Ascending aorta (tissue), 2 donors: ENCODE measurements at places on chromosomes 3 and 15.

DNA sequence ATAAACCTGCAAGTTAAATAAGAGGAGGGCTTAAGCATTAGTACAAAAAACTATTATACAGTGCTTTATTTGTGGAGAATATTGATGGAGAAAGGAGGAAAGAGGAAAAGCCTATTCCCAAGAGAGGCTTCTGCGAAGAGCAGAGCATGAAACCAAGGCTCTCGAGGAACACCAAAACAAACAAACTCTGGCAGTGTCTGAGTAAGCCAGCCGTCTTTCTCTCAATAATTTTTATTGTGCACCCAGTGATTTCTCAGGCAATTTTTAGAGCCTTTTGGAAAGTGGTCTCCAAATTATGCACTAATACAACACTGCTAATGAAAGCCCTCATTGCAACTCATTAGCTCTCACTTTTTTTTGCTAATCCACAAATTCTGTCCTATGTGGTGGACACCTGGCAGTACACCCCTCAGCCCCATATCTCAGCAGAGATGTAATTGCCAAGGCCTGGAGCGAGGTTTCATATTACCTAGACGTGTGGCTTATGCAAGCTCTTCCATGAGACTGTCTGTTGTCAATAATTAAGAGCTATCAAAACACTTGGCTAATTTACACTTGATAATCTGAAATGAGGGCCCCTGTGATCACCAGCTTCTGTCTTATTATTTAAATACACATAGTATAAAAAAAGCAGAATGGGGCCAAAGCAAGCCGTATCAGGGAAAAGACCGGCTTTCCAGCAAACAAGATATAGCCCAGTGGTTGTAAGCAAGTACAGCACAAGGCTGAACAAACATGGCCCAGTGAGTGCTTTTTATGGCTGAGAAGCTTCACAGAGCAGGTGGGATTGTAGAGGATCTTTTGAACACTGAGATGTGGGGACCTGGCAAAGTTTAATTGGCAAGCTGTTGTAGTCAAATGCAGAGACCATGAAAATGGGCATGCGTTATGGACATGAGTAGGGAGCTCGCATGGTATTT lies 216.9 kb downstream of the ROBO2 start:
- H3K36me3 ChIP-seq: no peaks in the 10 kb centered on the region
- no peak overlapping the region for H3K27ac ChIP-seq
- no peaks in the 10 kb centered on the region for H3K27me3 ChIP-seq
- no peaks in the 10 kb centered on the region for H3K4me1 ChIP-seq
- no peak for DNase-seq

DNA sequence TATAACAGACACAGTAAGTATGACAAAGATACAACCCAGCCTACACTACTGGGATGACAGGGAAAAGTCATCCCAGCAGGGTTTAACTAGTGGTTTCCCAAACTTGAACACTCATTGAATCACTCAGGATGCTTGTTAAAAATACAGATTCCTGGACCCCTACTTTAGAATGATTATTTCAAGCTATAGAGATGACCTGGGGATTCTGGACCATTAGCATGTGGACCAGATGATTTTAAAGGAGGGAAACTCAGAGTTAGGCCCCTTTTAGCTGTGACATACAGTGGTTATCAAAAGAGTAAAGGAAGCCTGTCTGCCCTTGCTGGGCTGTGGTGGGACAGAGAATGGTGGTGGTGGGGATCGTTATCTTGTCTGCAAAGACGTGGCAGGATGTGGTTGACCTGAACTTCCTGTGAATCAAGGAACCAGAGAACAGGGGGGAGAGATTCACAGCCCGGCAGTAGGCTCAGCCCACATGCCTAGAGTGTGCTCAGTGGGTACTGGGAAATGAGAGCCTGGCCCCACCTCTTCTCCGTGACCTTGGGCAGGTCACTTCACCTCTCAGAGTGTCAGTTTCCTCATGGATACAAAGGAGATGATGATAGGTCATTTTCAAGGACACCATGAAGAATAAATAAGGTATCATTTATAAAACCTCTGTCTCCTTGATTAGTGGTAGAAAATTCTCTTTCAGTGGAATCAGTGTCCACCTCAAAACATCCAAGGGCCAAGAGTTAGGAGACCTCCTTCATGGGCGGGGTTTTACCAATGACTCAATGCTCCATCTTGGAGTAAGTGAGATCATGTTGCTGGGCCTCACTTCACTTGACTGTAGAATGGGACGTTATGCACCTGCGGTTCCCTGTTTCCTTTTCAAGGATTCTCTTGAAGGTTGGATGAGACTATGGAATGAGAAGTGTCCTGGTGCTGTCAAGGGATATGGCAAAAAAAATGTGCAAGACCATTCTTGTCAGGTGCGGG lies 306.5 kb downstream of the RPLP1 start:
- H3K27ac ChIP-seq: no peak overlapping the region
- peak; percentile 47 for DNase-seq

DNA sequence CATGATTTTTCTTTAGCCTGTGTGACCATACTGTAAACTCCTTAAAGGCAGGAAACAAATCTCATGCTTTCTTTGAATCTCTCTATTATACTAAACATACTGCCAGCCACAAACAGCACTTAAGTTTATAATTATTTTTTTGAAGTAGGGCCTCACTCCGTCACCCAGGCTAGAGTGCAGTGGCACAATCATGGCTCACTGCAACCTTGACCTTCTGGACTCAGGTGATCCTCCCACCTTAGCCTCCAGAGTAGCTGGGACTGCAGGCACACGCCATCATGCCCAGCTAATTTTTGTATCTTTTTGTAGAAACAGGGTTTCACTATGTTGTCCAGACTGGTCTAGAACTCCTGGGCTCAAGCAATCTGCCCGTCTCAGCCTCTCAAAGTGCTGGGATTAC lies 14.5 kb upstream of the SLITRK3 start:
- no peaks in the 10 kb centered on the region for H3K4me1 ChIP-seq
- no peak for DNase-seq
- no peaks in the 10 kb centered on the region for H3K36me3 ChIP-seq
- no peak overlapping the region for H3K27ac ChIP-seq

DNA sequence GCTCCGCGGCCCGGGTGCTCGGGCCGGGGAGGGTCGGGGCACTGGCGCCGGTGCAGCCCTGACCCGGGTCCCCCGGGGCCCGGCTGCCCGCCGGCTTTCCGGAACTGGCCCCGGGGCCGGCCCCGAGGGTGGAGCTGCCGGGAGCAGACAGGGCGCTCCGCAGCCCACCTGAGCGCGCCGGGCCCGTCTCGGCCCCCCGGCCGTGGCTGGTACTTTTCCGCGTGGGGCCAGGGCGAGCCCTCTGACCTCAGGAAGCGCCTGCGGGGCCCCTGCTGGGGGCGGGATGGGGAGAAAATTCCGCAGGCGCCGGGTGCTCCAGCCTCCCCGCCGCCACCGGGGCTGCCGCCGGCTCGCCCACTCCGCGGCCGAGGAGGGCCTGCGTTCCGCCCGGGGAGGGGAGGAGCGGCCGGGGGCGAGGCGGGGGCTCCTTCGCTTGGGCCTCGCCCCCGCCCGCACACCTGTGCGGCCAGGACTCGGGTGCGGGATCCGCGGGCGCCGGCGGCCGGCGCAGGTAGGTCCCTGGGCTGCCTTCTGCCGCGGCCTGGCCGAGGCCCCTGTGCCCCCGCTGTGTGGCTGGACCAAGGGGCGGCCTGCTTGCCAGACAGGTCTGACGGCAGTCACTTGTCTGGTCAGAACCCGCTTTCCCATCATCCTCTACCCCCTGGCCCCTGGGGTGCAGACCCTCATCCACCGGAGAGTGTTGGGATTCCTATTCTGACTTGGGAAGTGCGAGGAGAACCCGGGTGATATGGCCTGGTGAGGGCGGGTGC lies 3.5 kb downstream of the FURIN start:
- H3K4me1 ChIP-seq: peaks cover 36% of the 10 kb centered on the region
- H3K36me3 ChIP-seq: peaks cover 15% of the 10 kb centered on the region
- H3K27me3 ChIP-seq: no peaks in the 10 kb centered on the region
- no peak for DNase-seq
- peak overlapping the region; percentile 91 for H3K27ac ChIP-seq

DNA sequence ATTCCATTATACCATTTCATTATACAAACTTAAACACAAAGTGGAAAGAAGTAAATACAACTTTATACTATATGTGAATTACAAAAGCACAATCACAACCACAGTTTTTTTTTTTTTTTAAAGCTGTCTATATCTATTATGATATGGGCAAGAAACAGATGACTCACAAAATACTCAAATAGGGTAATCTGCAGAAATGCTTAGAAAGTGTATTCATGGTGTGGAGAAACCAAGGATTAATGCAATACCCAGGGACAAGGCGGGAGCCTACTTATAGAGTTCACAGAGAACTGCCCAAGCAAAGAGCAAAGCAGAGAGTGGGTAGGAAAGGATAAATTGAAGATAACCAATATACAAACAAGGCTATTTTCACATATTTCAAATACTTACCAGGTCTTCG lies 332.0 kb downstream of the FHIT start:
- H3K4me3 ChIP-seq: no peak overlapping the region
- DNase-seq: no peak
- no peaks in the 10 kb centered on the region for H3K4me1 ChIP-seq
- H3K27ac ChIP-seq: no peak overlapping the region
- H3K36me3 ChIP-seq: no peaks in the 10 kb centered on the region
- no peaks in the 10 kb centered on the region for H3K27me3 ChIP-seq

- no peak for DNase-seq
- H3K27me3 ChIP-seq: no peaks in the 10 kb centered on the region
- no peaks in the 10 kb centered on the region for H3K36me3 ChIP-seq
- H3K27ac ChIP-seq: no peak overlapping the region
- H3K4me3 ChIP-seq: no peak overlapping the region
These were observed 67.3 kb downstream of the P2RY1 start for GRCh38 chr3:152902141-152902669.

DNA sequence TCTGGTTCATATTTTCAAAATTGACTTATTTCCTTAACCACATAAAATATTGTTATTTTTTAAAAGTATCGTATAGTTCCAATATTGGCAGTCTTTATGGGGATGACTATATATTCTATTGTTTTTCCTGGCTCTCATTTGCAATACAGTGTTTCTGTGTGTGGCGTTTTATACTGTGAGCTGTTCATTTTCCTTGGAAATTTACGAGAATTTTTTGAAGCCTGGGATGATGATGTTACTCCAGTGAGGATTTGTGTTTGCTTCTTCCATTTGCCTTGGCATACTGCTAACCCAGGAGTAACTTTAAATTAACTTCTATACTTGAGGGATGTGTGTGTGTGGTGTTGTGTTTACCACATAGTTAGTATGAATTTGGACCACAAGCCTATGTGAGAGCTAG lies 95.2 kb downstream of the NR1D2 start:
- H3K27ac ChIP-seq: peak overlapping the region; percentile 46
- peaks cover 8% of the 10 kb centered on the region for H3K4me1 ChIP-seq
- no peaks in the 10 kb centered on the region for H3K36me3 ChIP-seq
- no peaks in the 10 kb centered on the region for H3K27me3 ChIP-seq
- no peak for DNase-seq

GRCh38 chr3:24680214-24680967 lies 185.7 kb upstream of the THRB start:
- no peaks in the 10 kb centered on the region for H3K4me1 ChIP-seq
- H3K4me3 ChIP-seq: no peak overlapping the region
- no peaks in the 10 kb centered on the region for H3K27me3 ChIP-seq
- H3K36me3 ChIP-seq: no peaks in the 10 kb centered on the region

DNA sequence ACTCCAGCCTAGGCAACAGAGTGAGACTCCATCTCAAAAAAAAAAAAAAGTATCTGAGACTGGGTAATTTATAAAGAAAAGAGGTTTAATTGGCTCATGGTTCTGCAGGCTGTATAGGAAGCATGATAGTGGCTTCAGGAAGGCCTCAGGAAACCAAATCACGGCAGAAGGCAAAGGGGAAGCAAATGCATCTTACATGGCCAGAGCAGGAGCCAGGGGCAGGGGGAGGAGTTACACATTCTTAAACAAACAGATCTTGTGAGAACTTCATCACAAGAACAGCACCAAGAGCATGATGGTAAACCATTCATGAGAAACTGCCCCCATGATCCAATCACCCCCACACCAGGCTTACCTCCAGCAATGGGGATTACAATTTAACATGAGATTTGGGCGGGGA lies 37.2 kb downstream of the ACAP2 start:
- no peak for DNase-seq
- no peaks in the 10 kb centered on the region for H3K4me1 ChIP-seq
- H3K36me3 ChIP-seq: no peaks in the 10 kb centered on the region
- no peak overlapping the region for H3K27ac ChIP-seq

GRCh38 chr15:67401336-67401735 lies 119.6 kb upstream of the C15orf61 start:
- no peaks in the 10 kb centered on the region for H3K36me3 ChIP-seq
- H3K4me1 ChIP-seq: no peaks in the 10 kb centered on the region
- H3K27me3 ChIP-seq: no peaks in the 10 kb centered on the region
- H3K27ac ChIP-seq: no peak overlapping the region
- no peak for DNase-seq

- H3K36me3 ChIP-seq: no peaks in the 10 kb centered on the region
- peaks cover 26% of the 10 kb centered on the region for H3K4me1 ChIP-seq
- no peaks in the 10 kb centered on the region for H3K27me3 ChIP-seq
These were observed 7.0 kb downstream of the CHAC1 start for GRCh38 chr15:40960151-40960885.

DNA sequence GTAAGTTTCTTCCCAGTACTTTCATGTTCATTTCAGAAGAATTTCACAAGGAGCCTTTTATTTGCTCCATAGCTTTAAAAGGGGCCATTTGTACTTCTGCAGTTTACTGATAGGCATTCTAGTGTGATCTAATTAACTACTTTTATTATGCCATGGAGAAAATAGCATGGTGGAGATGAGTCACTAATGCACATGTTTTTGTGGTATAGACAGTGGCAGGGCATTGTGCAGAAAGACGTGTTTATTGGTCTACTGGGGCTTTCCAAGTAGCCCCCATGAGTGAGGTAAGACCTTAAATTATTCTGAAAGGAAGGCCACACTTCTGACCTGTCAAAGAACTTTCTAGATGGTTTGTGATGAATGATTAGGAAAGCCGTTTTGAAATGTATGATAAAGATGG lies 810.0 kb upstream of the NR2F2 start:
- no peak for DNase-seq
- no peak overlapping the region for H3K4me3 ChIP-seq
- H3K27me3 ChIP-seq: no peaks in the 10 kb centered on the region

GRCh38 chr3:99808163-99808794 lies 9.4 kb upstream of the CMSS1 start:
- H3K36me3 ChIP-seq: no peaks in the 10 kb centered on the region
- H3K27ac ChIP-seq: no peak overlapping the region
- no peaks in the 10 kb centered on the region for H3K4me1 ChIP-seq
- no peak for DNase-seq

DNA sequence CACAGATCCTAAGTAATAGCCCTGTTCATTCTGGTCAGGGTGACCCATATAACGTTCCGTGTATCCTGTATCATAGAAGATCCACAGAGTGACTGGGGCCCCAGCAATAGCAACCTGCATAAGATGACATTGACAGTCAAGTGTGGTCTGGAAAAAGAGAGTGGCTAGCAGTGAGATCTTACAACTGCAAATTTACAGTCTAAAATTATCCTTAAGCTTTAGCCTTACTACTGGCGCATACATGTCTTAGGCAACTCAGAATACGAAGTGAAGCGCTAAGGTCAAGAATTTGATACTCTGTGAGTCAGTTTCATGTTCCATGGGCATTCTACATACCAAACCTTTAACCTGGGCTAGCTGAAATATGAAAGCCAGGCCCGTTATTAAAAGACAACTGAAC lies 29.2 kb upstream of the IGDCC4 start:
- H3K27me3 ChIP-seq: no peaks in the 10 kb centered on the region
- no peak overlapping the region for H3K4me3 ChIP-seq
- peaks cover 53% of the 10 kb centered on the region for H3K36me3 ChIP-seq
- H3K4me1 ChIP-seq: no peaks in the 10 kb centered on the region
